ENCODE measurements at places on chromosomes 5 and 9. TPM values are rescaled to one million over a fixed set of nuclear protein-coding genes. Genes with fewer than 3 reads are reported as not detected.

GRCh38 chr9:114735704-114736103 lies 53.7 kb upstream of the TEX48 start:
- H3K36me3 ChIP-seq = no peaks in the 10 kb centered on the region
- DNase-seq = no peak
- H3K4me3 ChIP-seq = no peak overlapping the region
- no peak overlapping the region for H3K27ac ChIP-seq
- peaks cover 3% of the 10 kb centered on the region for H3K4me1 ChIP-seq

GRCh38 chr5:10468256-10468655 lies 26.6 kb downstream of the ROPN1L start:
- peaks cover 6% of the 10 kb centered on the region for H3K27me3 ChIP-seq
- H3K36me3 ChIP-seq = no peaks in the 10 kb centered on the region
- no peak for DNase-seq
- H3K4me1 ChIP-seq = peaks cover 5% of the 10 kb centered on the region
- H3K27ac ChIP-seq = no peak overlapping the region
- H3K4me3 ChIP-seq = no peak overlapping the region

GRCh38 chr9:111066468-111066867 lies 28.2 kb upstream of the LPAR1 start:
- H3K4me3 ChIP-seq = no peak overlapping the region
- peaks cover 12% of the 10 kb centered on the region for H3K4me1 ChIP-seq
- peak; percentile 96 for DNase-seq
- no peaks in the 10 kb centered on the region for H3K36me3 ChIP-seq

Gene SPATA31D4
- total RNA-seq = not detected

DNA sequence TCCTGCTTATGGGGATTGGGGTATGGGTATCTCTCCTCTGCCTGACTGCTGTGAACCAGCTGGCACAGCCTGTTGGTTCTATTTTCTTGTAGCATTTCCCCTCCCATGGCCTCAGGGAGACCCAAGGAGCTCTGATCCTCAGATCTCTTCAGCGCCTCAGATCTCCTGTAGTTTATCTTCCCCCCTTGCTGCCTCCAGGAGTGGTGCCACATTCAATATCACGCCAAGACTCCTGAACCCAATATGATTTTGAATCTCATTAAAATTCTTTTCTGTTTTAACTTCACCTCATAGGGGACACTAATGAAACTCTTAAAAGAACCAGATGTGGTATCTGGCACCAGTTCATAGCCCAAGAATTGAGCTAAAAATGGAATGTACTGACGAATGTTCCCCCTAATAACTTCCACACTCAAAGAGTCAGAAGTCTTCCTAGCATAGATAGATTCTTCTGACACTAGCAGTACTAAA lies 59.6 kb upstream of the LIFR start:
- peaks cover 2% of the 10 kb centered on the region for H3K4me1 ChIP-seq
- peak; percentile 64 for DNase-seq
- no peak overlapping the region for H3K4me3 ChIP-seq
- H3K27me3 ChIP-seq = no peaks in the 10 kb centered on the region
- no peak overlapping the region for H3K27ac ChIP-seq

DNA sequence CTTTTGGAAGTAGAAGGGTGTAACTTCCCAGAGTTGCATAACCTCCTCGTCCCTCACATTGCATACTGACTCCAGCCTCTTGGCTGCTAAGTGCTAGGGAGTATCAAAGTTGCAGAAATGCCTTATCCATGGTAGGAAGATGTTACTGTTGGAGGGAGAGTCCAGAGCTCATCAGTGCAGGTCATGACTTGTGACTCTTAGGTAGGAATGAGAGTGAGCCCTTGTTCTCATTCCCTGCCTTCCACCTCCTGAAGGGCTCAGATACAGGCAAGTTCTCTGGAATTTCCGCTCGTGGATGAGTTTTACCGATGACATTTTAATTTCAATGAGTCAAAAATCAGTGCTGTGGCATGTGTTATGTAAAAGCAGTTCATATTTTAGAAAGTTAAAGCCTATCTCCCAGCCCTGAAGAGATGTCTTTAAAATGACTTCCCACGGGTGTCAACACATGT lies 17.0 kb downstream of the IRX1 start:
- H3K27me3 ChIP-seq = peaks cover 40% of the 10 kb centered on the region
- peaks cover 3% of the 10 kb centered on the region for H3K4me1 ChIP-seq
- DNase-seq = no peak
- H3K36me3 ChIP-seq = no peaks in the 10 kb centered on the region

Gene IL4
- total RNA-seq = not detected

GRCh38 chr5:173758676-173759075 lies 129.5 kb upstream of the CPEB4 start:
- no peak overlapping the region for H3K27ac ChIP-seq
- no peaks in the 10 kb centered on the region for H3K27me3 ChIP-seq
- H3K36me3 ChIP-seq = no peaks in the 10 kb centered on the region
- no peak for DNase-seq
- peaks cover 8% of the 10 kb centered on the region for H3K4me1 ChIP-seq

Gene NADK2
- 39.6 TPM for total RNA-seq

DNA sequence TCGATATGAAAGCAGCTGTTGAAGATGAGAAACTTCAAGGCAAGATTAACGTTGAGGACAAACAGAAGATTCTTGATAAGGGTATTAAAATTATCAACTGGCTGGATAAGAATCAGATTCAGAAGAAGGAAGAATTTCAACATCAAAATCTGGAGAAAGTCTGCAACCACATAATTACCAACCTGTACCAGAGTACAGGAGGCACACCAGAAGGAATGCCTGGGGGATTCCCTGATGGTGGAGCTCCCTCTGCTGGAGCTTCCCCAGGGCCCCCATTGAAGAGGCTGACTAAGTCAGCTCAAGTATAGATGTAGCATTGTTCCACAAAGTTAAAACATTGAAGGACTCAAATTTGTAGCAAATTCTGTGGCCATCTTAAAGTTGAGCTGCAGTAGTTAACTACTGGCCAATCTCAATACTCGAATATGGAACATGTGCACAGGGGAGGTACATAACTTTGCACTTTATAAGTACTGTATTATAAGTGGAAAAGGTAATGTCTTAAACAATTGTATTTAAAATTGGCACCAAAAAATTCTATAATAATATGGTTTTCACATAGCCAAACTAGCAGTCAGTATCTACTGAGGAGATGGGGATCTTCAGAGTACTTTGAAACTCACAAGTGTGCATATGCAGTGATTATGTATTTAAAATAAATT lies 237.5 kb downstream of the CHSY3 start:
- H3K4me1 ChIP-seq = no peaks in the 10 kb centered on the region
- no peak for DNase-seq
- no peak overlapping the region for H3K27ac ChIP-seq
- no peak overlapping the region for H3K4me3 ChIP-seq
- H3K27me3 ChIP-seq = no peaks in the 10 kb centered on the region
- no peaks in the 10 kb centered on the region for H3K36me3 ChIP-seq

DNA sequence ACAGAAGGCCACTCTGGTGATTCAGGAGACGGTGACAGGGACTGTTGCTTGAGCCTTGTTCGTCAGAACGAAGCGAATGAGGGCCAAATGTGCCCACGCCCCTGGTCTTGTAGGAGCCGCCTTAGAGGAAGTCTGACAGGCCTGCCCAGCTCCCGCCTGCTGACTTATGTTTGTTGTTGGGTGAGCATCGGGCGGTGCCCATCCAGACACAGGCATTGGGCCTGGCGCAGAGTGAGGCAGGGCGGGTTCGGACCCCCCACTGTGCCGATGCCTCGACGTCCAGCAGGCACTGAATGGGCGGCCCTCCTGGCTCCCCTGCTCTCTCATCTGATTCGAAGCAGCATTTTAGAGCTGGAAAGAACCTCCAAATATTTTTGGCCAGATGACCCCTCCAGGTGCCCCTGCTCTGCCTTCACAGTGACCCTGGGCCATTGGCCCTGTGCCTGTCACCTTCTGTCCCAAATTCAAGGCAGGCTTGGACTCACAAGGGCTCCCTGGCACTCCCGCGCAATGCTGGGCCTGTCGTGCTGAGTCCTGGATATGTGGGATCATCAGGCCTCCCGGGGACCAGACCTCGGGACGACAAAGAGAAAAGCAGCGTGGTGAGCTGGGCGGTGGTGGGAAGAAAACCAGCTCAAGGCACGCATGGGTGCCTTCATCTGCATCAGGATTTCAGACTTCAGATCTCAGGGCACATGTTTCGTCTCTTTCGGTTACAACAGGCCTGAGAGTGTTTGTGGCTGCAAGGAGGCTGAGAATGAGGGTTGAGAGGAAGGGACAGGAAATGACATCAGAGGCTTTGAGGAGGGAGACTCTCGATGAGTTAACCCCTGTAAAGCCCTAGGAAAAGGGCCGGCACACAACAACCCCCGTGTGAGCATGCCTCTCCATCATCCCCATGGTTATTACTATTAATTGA lies 37.1 kb upstream of the OLFM1 start:
- H3K27me3 ChIP-seq = peaks cover 13% of the 10 kb centered on the region
- no peak for DNase-seq
- no peak overlapping the region for H3K27ac ChIP-seq
- no peaks in the 10 kb centered on the region for H3K36me3 ChIP-seq

DNA sequence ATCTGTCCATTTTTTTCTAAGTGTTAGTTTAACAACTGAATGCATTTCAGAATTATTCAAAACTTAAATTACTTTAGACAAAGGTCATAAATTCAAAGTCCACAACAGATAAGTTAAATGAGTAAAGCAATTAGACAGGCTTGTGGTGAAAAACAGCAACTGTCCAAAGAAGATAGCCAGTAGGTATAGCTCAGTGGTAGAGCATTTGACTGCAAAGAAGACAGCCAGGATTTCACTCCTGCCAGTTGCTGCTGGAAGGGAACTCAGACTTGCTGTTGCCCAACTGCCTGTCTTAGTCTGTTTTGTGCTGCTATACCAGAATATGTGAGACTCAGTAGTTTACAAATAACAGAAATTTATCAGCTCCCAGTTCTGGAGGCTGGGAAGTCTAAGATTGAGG lies 10.0 kb downstream of the FANCC start:
- DNase-seq = no peak
- H3K27me3 ChIP-seq = no peaks in the 10 kb centered on the region
- no peak overlapping the region for H3K4me3 ChIP-seq
- H3K27ac ChIP-seq = no peak overlapping the region
- peaks cover under 1% of the 10 kb centered on the region for H3K36me3 ChIP-seq

Gene SLC9A3
- 1.2 TPM for total RNA-seq

Gene NOL6
- total RNA-seq = 16.8 TPM

Gene SCAMP1
- 41.1 TPM for total RNA-seq

Gene SHISAL2B
- total RNA-seq = 0.98 TPM

- no peak overlapping the region for H3K27ac ChIP-seq
- no peaks in the 10 kb centered on the region for H3K4me1 ChIP-seq
- no peaks in the 10 kb centered on the region for H3K36me3 ChIP-seq
- H3K4me3 ChIP-seq = no peak overlapping the region
- peak; percentile 56 for DNase-seq
Measured at GRCh38 chr9:70013598-70014196, 30.0 kb upstream of the MAMDC2 start.

GRCh38 chr9:132673355-132673754 lies 3.1 kb downstream of the GTF3C4 start:
- DNase-seq = peak; percentile 46
- no peaks in the 10 kb centered on the region for H3K27me3 ChIP-seq
- H3K27ac ChIP-seq = no peak overlapping the region
- peaks cover 6% of the 10 kb centered on the region for H3K36me3 ChIP-seq
- H3K4me1 ChIP-seq = peaks cover 12% of the 10 kb centered on the region
- H3K4me3 ChIP-seq = no peak overlapping the region

DNA sequence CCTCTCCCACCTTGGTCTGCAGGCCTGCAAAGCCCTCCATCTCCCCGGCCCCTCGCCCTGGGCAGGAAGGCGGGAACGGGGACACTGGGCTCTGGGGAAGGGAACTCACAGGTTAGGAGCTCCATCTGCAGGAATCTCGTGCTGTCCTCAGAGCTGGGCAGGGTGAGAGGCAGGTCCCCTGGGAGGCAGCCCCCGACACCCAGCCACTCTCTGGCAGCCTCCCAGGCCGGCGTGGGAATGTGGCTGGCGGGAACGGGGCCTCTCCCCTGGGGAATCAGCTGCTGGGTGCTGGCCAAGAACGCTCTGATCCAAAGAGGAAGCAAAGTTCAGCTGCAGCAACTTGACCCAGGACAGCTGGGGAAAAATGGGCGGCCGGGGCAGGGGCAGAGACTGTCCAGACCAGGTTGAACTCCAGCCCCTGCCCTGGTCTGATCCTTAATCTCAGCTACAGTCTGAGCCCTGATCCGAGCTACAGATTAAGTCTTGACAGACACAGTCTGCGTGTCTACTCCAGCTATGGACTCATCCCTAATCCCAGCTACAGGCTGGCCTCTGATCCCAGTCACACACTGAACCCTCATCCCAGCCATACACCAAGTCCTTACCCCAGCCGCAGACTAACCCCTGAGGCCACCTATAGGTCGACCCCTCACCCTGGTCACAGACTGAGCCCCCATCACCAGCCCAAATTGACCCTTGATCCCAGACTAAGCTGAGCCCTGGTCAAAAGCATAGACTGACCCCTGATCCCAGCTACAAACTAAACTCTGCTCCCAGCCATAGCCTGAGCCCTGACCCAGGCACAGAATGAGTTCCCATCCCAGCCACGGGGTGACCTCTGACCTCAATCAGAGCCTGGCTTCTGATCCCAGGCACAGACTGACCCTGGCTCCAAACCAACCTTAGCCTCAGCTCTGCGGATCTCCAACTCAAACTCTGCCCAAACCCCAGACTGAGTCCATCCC lies 37.3 kb upstream of the EGFL7 start:
- no peak overlapping the region for H3K4me3 ChIP-seq
- no peaks in the 10 kb centered on the region for H3K36me3 ChIP-seq
- H3K27ac ChIP-seq = peak overlapping the region; percentile 35
- peak; percentile 78 for DNase-seq

Gene OLFML2A
- 100 TPM for total RNA-seq

- no peaks in the 10 kb centered on the region for H3K4me1 ChIP-seq
- no peaks in the 10 kb centered on the region for H3K36me3 ChIP-seq
- H3K4me3 ChIP-seq = no peak overlapping the region
Measured at GRCh38 chr5:162372256-162372655, 304.7 kb downstream of the GABRG2 start.

GRCh38 chr9:84671586-84672521 lies 2.3 kb downstream of the NTRK2 start:
- H3K27me3 ChIP-seq = peaks cover 40% of the 10 kb centered on the region
- DNase-seq = peak; percentile 41
- H3K4me3 ChIP-seq = peak overlapping the region; percentile 21
- H3K27ac ChIP-seq = peak overlapping the region; percentile 38
- H3K36me3 ChIP-seq = no peaks in the 10 kb centered on the region

Gene NEUROG1
- not detected for total RNA-seq

- H3K4me1 ChIP-seq = peaks cover 9% of the 10 kb centered on the region
- no peak overlapping the region for H3K27ac ChIP-seq
- H3K36me3 ChIP-seq = no peaks in the 10 kb centered on the region
- DNase-seq = peak; percentile 15
- no peaks in the 10 kb centered on the region for H3K27me3 ChIP-seq
Measured at GRCh38 chr9:20407013-20407412, 215.3 kb downstream of the MLLT3 start.

- H3K27ac ChIP-seq = peak overlapping the region; percentile 91
- peak; percentile 94 for DNase-seq
- H3K27me3 ChIP-seq = peaks cover 2% of the 10 kb centered on the region
- H3K36me3 ChIP-seq = no peaks in the 10 kb centered on the region
- peaks cover 64% of the 10 kb centered on the region for H3K4me1 ChIP-seq
Measured at GRCh38 chr5:171578829-171579491, 159.5 kb downstream of the FGF18 start.

Gene WDR38
- total RNA-seq = 0.04 TPM

Measured in muscle of leg (tissue), 16 donors.